Amniotic stem cell (primary cell): ENCODE measurements at places on chromosomes 5 and 9.

GRCh38 chr5:81718300-81718699, 32.6 kb downstream of the SSBP2 start:
- no peak for DNase-seq

DNA sequence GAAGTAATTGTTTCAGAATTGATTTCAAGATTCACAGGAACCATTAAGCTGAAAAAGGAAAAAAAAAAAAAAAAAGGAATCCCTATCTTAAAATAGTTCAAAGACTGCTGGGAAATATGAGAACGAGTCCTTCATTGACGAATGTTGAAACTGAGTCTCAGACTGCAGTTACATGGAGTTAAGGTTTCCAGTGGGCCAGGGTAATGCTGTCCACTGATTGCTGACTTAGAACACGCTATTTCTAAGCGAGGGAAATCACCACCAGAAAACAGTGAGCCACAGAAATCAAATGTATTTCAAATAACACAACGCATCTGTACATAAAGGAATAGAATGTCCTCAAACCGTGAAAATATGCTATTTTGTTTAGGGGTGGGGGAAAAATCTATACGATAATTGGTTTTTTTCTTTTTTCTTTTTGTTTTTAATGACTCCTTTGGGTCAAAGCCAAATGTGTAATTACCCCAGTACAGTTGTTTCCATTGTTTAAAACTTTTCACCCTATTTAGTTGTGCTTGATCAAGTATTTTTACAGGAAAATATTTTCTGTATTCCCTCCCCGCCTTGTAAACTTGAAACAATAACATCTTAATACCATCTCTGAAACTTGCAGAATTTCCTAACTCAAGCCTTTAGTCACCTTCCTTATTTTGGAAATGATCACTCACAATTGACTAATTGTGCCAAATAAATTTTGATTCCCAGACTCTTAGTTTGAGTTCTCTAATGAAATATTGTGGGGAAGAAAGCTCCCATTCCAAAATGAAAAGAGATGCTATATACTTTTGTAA, 208.3 kb downstream of the MCTP1 start:
- no peak for DNase-seq

GRCh38 chr5:139177809-139178588, 20.2 kb downstream of the SIL1 start:
- no peak for DNase-seq

DNA sequence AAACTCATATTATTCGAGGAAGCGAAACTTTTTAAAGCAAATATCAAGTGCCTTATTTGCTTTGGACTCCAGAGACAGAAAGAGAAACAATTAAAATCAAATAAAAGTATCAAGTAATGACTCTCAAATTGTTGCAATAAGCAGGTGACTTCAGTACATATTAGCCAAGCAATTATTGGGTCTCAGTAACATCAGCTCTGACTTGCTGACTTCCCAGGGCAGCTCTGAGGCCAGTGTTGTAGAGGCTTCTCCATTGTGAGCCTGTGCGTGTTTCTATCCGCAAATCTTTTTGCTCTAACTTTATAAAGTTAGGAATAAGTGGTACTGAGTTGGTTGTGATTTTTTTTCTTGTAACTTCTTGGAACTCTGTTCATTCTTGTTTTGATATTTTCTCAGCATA, 186.8 kb upstream of the PRLR start:
- no peak for DNase-seq

GRCh38 chr9:85602742-85603141, 139.0 kb downstream of the AGTPBP1 start:
- DNase-seq: no peak

DNA sequence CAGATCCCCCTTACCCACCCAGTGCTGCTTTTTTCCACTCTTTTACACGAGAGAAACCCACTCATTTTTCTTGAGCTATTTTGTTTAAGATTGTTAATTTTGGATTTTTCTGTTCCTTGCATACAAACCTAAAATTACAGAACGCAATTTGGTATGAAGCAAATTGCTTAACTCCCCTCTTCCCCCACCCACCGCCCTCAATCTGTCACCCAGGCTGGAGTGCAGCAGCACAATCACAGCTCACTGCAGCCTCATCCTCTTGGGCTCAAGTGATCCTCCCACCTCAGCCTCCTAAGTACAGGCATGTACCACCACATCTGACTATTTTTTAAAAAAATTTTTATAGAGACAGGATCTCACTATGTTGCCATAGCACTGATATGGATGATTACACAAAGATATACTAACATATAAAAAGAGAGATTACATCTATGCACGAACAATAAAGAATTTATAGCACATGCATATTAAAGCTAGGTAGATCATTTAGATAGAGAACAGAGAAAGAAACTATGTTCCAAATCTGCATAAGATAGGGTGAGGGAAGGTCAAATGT, 203.6 kb downstream of the PIK3R1 start:
- no peak for DNase-seq

- no peak for DNase-seq
Observed at GRCh38 chr9:77177894-77178794, 810 bp downstream of the VPS13A start.

DNA sequence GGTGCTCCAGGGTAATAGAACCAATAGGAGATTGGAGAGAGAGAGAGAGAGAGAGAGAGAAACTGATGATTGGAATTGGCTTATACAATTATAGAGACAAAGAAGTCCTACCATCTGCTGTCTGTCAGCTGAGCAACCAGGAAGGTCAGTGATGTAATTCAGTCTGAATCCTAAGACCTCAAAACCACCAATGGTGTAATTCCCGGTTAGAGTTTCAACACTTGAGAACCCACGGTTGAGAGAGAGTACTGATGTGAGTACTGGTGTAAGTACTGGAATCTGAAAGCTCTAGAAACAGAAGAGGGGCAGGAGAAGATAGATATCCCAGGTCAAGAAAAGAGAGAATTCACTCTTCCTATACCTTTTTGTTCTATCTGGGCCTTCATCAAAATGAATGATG, 775.8 kb downstream of the EFNA5 start:
- no peak for DNase-seq

DNA sequence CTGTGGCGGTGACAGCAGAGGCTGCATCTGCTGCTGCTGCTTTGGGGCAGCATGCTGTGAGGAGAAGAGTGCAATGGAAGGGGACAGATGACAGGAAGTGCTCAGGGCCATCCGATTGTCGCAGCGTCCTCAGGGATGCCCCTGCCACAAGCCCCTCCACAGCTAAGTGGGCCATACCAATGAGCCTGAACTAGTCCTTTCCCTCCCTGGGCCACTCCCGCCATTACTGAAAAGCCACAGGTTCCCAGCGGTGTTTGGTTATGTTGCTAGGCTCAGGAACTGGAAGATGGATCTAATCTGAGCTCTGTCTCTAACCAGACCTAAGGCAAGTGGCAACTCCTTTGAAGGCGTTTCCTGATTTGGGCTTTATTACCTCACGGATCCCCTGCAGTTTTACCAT, 109.2 kb downstream of the GAPVD1 start:
- DNase-seq: no peak

- DNase-seq: no peak
Observed at GRCh38 chr5:44945743-44946142, 137.0 kb downstream of the MRPS30 start.

GRCh38 chr5:155562158-155562557, 548.6 kb downstream of the KIF4B start:
- no peak for DNase-seq

DNA sequence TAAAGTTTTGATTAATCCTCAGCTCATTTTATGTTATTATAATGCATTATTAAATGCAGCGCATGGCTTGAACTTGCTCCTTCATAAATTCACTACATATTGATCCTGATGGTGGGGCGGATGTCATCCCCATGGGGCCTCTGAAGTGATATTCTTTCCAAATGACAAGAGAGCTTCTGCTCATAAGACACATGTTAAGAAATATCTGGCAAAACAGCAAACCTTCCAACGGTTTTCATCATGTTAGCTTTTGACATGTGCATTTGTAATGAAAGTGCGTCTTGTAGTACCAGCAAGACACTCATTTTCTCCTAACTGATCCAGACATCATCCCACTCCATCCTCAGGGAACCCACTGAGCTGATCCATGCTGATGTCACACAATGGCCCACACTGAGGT, 45.7 kb downstream of the SEMA5A start:
- no peak for DNase-seq

DNA sequence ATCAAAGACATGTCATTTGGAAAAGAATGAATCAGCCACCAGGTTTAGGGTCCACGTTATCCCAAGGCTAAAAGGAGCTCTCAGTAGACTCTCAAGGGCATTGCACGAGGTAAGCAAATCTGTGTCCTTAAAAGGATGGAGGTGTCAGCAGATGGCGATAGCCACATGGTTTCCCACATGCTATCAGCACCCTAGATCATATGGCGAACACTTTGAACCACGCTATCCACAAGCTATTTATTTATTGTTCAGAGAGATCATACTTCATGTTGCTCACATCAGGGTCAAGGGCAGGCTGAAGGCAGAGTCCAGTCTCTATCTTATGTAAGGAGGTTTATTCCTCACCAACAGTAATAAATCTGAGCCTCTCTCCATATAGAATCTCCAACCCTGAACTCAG, 43.7 kb downstream of the CDH6 start:
- DNase-seq: no peak

DNA sequence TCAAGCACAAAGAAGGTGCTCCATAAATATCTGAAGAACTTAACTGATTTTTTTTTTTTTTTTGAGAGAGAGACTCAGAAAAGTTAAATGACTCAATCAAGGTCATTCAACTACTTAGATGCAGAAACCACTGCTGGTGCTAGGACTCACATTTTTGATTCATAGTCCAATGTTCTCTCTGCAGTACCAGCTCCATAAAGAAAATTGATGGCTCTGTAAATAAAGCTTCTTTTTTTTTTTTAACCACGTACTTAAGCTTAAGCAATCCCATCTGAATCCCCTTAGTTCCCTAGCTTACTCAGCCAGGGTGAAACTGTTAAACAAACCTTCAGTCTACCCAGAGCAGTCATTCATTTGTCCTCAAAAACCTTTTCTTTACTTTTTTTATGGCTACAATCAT, 657.0 kb upstream of the WWC1 start:
- no peak for DNase-seq

GRCh38 chr5:172870715-172871461, 36.8 kb downstream of the ERGIC1 start:
- no peak for DNase-seq

GRCh38 chr5:1516615-1517601, 6.9 kb downstream of the LPCAT1 start:
- DNase-seq: peak; percentile 29

DNA sequence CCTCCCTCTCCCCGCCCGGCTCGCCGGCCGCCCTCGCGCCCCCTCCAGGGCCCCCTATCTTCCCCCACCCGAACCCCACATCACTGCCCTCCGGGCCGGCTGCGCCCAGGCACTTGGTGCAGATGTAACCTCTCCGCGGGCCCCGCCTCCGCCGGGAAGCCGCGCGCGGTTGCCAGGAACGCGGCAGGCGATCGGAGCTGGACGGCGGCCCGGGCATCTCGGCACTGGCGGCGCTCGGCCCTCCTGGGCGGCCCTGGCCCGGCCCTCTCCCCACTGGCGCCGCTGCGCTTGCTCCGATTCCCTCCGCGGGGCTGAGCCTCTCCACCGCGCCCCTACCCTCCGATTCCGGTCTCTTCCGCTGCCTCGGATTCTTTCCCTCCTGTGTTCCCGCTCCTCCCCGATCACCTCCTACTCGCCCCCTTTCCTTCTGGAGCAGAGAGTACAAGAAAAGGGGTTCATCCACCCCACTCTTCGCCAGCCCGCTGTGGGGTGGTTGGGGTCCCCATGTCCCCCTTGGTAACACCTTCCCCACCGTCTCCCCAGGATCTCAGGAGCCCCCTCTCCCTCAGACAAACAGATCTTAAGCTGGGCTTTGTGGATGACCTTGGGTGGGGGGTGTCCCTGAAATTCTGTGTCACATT, 70.6 kb downstream of the C9orf50 start:
- DNase-seq: peak; percentile 40

DNA sequence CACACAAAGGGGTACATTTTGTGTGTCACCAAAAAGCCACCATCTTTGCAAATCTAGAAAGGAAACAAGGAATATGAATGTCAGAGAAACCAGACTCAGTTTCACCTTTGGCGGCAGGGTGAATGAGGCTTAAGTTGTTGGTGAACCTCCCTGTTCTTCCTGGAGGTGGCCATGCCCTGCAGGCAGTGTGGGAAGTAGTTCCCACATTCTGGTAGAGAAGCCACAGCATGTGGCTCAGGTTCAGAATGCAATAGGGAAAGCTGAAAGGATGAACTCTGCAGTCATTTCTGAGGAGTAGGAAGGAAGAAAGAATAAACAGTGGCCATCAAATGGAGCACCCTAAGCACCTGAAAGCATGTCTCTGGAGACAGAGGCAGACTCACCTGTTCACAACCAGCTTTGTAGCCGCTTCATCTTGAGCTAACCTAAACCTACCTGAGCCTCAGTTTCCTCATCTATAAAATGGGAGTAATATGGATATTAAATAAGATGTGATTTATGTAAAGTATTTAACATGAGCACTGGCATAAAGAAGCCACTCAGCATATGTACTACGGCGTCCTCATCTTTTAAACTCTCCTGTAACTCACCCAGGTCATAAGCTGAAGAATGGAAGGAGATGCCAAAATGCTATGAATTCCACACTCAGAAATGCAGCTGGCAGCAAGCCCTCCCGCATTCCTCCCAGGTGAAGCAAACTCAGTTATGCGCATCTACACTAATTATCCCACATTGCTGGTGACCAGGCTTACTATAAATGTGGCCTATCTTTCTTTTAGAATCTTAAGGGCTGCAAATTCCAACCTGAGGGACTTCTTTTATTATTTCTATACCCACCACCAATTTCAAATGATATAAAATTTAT, 86.0 kb downstream of the ZNF608 start:
- peak; percentile 30 for DNase-seq

GRCh38 chr9:93907551-93908199, 47.5 kb downstream of the BARX1 start:
- DNase-seq: no peak

- DNase-seq: no peak
Observed at GRCh38 chr9:68545033-68545705, 4.5 kb upstream of the TMEM252 start.

DNA sequence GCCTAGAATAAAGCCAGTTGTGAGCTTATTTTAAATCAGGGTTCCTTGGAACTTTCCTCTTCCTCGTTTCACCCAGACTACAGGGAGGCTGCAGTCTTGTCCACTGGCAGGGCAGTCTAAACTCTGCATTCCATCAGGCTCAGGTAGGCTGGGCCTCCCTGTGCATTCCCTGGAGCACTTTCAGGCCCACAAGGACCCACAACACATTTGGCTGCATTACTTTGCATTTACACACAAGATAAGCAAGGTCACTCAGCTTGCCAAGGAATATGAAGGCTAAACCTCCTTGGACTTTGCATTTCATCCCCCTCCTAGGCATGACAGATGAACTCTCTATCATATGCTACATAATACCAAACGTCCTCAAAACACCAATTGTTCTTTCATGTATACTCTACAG, 104.2 kb downstream of the MARCHF3 start:
- DNase-seq: no peak

GRCh38 chr5:35822511-35822910, 34.2 kb upstream of the IL7R start:
- no peak for DNase-seq

- no peak for DNase-seq
Observed at GRCh38 chr5:107821288-107821687, 150.6 kb upstream of the EFNA5 start.

GRCh38 chr5:40914835-40915234, 5.5 kb downstream of the C7 start:
- no peak for DNase-seq
